IMR-90 (cell line): ENCODE measurements at places on chromosomes 16 and 17. TPM values are rescaled to one million over a fixed set of nuclear protein-coding genes. Genes with fewer than 3 reads are reported as not detected.

CD300A gene
- not detected in 2 replicates for total RNA-seq

VASN gene
- total RNA-seq = 9.3 and 10.3 TPM in 2 replicates

TMEM238L gene
- not detected in 2 replicates for total RNA-seq

SGCA gene
- not detected in 2 replicates for total RNA-seq

GALNS gene
- 7.2 TPM in 2 replicates for total RNA-seq

SLC5A11 gene
- total RNA-seq = under 0.01 TPM in 1 of 2 replicates, not detected in the other

PPP1R27 gene
- not detected in 2 replicates for total RNA-seq

TSNAXIP1 gene
- 0.56 and 0.72 TPM in 2 replicates for total RNA-seq

KRTAP4-9 gene
- total RNA-seq = not detected in 2 replicates

DCAKD gene
- total RNA-seq = 42.5 and 47.9 TPM in 2 replicates

SEPTIN1 gene
- not detected in 2 replicates for total RNA-seq

NPW gene
- total RNA-seq = 0.18 TPM in 1 of 2 replicates, not detected in the other

AXIN2 gene
- 1.8 and 1.9 TPM in 2 replicates for total RNA-seq

TBC1D3G gene
- not detected in 2 replicates for total RNA-seq

KARS1 gene
- total RNA-seq = 228 and 229 TPM in 2 replicates

GDPD1 gene
- 0.72 and 1.1 TPM in 2 replicates for total RNA-seq

KCNH4 gene
- total RNA-seq = not detected in 2 replicates

KRTAP9-2 gene
- not detected in 2 replicates for total RNA-seq

ZNF778 gene
- total RNA-seq = 8.3 and 9.9 TPM in 2 replicates

ZNF276 gene
- total RNA-seq = 4.1 and 4.2 TPM in 2 replicates

SOX9 gene
- total RNA-seq = 4.1 and 8.3 TPM in 2 replicates

PRRT2 gene
- 0.90 and 1.4 TPM in 2 replicates for total RNA-seq

MT1X gene
- total RNA-seq = 5.6 and 37.2 TPM in 2 replicates

ZNF423 gene
- under 0.01 TPM in 2 replicates for total RNA-seq
